ENCODE measurements at places on chromosomes 16 and 17. TPM values are rescaled to one million over a fixed set of nuclear protein-coding genes. Genes with fewer than 3 reads are reported as not detected.

DNA sequence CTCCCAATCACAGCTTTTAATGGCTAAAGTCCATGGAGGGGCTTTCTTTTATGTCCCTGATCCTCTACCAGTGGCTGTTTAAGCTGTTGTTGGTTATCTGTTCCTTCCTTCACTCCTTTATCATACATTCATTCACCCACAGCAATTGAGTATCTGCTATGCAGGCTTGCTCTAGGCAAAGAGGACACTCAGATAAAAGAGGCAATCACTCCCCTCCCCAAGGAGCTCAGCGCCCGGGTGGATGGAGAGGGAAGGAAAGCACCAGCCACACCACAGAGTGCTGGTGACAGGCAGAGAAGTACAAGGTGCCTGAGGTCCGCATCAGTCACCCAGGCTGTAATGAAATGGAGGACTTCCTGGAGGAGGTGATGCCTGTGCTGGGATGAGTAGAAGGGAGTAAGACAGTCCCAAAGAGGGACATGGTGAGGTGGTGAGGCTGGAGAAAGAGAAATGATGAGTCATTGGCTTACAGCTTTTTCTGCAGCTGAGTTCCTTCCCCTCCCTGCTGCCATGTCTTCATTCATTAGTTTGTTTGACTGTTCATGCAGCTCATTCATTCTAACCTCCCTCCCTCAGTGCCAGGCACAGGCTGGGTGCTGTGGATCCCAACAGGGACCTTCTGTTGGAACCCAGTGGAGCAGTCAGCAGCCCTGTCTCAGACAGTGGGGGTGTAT, 12.8 kb upstream of the NGFR start:
- H3K27me3 ChIP-seq: peaks cover 28% of the 10 kb centered on the region
- no peaks in the 10 kb centered on the region for H3K36me3 ChIP-seq
- H3K4me3 ChIP-seq: no peak overlapping the region
- peaks cover 77% of the 10 kb centered on the region for H3K4me1 ChIP-seq
- DNase-seq: no peak

GRCh38 chr16:79348521-79349306, 251.8 kb downstream of the MAF start:
- H3K4me1 ChIP-seq: peaks cover 7% of the 10 kb centered on the region
- DNase-seq: no peak
- no peak overlapping the region for H3K4me3 ChIP-seq
- H3K27me3 ChIP-seq: peaks cover 21% of the 10 kb centered on the region
- no peak overlapping the region for H3K27ac ChIP-seq

GRCh38 chr17:2262135-2262587, 41.4 kb downstream of the SMG6 start:
- H3K36me3 ChIP-seq: peaks cover 23% of the 10 kb centered on the region
- no peak for DNase-seq

DNA sequence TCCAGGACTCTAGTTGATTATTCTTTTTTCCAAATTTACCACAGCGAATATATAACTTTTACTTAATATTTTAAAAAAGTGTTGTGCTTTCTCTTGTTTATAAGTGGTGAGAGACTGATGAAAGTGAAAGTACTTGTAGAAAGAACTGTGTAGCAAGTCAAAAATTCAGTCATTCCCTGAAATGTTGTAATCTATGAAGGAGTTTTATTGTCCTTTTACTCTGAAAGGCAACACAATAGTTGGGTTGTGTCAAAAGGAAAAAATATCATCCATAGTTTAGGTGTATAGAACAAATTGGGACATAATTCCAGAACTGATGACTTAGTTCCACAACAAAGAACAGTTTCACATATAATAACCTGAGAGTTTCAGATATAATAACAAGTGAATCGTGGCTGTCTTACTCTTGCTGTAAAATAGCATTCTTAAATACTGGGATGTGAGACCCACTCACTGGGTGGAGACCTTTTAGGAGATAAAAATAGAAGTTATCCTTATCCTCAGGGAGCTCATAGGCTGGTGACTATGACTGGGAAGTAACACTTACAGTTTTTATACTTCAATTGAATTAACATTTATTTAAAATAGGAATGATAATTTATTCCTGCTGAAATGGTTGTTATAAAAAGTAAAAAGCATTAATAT, 20.6 kb downstream of the CYB5B start:
- peaks cover 6% of the 10 kb centered on the region for H3K36me3 ChIP-seq
- no peak for DNase-seq
- no peaks in the 10 kb centered on the region for H3K27me3 ChIP-seq
- H3K27ac ChIP-seq: no peak overlapping the region

DNA sequence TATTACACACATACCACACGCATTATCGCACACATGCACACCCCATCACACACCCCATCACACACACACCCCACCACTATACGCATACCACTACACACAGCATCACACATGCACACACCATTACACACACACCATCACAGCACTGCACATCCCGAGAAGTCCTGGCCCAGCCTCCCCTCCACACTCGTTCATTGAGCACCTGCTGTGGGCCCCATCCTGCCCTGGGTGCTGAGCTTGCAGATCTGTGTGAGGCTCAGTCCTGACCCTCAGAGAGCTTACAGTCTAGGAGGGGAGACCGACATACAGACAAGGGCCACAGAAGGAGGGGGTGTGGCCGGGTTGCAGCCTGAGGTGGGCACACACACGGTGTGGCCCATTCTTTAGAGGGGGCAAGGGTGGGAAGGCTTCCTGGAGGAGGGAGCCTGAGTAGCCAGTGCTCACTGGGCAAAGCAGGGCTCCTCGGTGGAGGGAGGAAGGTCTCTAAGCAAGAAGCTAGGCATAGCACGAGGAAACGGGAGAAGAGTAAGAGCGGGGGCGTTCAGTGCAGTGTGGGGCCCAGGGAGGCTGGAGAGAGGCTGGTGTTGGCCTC, 206.6 kb downstream of the NTN1 start:
- H3K36me3 ChIP-seq: no peaks in the 10 kb centered on the region
- H3K4me3 ChIP-seq: no peak overlapping the region
- H3K27me3 ChIP-seq: peaks cover 28% of the 10 kb centered on the region
- DNase-seq: no peak
- H3K4me1 ChIP-seq: peaks cover 10% of the 10 kb centered on the region

DNA sequence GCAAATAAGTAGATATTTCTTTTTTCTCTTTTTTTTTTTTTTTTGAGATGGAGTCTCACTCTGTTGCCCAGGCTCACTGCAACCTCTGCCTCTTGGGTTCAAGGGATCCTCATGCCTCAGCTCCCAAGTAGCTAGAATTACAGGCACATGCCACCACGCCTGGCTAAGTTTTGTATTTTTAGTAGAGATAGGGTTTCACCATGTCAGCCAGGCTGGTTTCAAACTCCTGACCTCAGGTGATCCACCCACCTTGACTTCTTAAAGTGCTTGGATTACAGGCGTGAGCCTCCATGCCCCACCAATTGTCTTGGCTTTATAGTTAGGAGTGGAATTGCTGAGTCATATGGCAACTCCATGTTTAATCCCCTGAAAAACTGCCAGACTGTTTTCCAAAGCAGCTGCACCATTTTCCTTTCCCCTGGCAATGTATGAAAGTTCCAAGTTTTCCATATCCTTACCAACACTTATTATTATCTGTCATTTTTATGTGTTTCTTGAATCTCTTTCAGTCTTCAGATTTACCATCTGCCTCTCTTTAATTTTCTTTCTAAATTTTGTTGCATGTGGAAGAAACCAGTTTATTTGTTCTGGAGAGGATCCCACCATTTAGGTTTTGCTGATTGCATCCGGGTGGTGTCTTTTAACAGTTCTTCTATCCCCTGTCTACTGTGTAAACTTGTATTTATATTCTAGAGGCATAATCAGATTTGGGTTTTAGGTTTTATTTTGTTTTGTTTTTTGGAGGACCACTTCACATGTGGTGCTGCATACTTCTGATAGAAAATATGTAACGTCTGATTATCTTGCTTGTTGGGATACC, 9.9 kb upstream of the CES3 start:
- no peak for DNase-seq
- H3K4me3 ChIP-seq: no peak overlapping the region
- H3K4me1 ChIP-seq: no peaks in the 10 kb centered on the region
- peaks cover 44% of the 10 kb centered on the region for H3K27me3 ChIP-seq
- no peaks in the 10 kb centered on the region for H3K36me3 ChIP-seq

DNA sequence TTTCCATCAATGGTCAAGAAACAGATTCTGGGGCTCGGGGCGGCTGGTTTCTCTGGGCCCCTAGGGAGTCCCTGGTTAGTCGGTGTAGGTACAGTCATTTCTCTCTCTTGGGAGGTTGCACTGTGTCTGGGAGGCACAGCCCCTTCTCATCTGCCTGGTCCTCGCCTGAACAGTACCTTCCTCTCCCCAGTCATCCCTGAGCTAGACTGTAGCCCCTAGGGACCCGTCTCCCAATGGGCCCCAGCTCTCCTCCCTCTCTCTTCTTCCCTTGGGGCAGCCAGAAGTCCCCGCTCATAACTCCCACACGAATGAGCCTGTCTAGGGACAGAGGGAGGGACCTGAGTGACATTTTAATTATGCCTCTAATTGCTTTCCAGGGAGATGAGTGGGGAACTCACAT, 20.2 kb upstream of the CPSF4L start:
- peaks cover 21% of the 10 kb centered on the region for H3K4me1 ChIP-seq
- H3K27me3 ChIP-seq: peaks cover 62% of the 10 kb centered on the region
- DNase-seq: no peak
- no peak overlapping the region for H3K4me3 ChIP-seq
- H3K27ac ChIP-seq: no peak overlapping the region
- no peaks in the 10 kb centered on the region for H3K36me3 ChIP-seq

DNA sequence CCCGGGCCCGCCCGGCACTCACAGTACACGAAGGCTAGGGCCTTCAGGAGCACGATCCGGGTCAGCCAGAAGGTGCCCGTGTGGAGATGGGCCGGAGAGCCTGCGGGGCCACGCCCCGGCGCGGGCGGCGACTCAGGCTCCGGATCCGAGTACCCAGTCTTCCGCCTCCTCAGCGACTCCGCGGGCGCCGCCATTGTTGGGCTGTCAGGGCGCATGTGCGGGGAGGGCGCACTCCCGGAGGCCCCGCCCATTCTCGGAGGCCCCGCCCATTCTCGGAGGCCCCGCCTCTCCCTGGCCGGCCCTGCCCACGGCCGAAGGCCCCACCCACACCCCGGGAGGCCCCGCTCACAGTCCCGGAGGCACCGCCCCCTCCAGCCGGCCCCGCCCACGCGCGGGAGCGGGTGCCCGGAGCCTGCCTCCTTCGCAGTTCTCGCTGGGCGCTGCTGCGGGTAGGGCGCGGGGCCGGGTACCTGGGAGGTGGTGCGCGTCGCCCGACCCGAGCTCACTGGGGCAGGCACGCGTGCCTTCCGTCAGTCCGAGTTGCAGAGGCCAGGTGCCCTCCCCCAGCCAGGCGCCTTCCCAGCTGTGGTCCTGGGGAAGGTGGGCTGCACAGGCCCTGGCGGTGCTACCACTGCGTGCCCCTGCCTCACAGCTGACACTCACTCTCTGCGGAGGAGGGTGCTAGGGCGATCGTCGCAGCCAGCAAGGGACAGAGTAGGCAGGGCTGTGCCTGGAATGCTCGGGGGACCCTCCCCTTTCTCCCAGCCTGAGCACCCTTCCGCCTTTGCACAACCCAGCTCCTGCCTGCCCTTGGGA, at the start of gene LMF1:
LMF1 (minus strand) TSS at position 219 of the 816 bp plus-strand sequence; CDS start at position 215, 4 bp downstream.
- peak within 1 kb of the TSS; percentile 96 for H3K4me3 ChIP-seq
- peaks cover 10% of the 10 kb centered on the region for H3K27me3 ChIP-seq
- H3K4me1 ChIP-seq: peaks cover 52% of the 10 kb centered on the region
- DNase-seq: peak; percentile 97
- peak within 1 kb of the TSS; percentile 71 for H3K27ac ChIP-seq

DNA sequence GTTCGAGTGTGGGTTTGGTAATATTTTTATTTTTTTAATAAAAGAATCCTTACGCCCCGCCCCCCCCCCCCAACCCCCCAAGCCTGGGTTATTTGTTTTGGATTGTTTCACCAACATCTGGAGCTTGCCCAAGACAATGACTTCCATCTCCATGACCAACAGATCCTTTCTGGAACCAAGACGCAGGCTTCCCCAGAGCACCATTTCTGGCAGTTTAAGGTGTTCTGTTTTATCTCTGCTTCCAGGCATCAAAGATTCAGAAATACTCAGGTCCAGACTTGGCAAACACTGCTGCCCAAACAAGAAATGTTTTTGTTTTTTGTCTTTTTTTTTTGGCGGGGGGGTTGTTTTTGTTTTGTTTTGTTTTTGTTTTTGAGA, 56.1 kb downstream of the PLXDC1 start:
- DNase-seq: no peak
- no peaks in the 10 kb centered on the region for H3K27me3 ChIP-seq
- no peak overlapping the region for H3K4me3 ChIP-seq
- no peaks in the 10 kb centered on the region for H3K36me3 ChIP-seq
- H3K27ac ChIP-seq: no peak overlapping the region

The RGS11 gene
- total RNA-seq: 1.9 TPM
